Fibroblast of skin of left biceps (primary cell): ENCODE measurements at places on chromosomes 7 and 10.

DNA sequence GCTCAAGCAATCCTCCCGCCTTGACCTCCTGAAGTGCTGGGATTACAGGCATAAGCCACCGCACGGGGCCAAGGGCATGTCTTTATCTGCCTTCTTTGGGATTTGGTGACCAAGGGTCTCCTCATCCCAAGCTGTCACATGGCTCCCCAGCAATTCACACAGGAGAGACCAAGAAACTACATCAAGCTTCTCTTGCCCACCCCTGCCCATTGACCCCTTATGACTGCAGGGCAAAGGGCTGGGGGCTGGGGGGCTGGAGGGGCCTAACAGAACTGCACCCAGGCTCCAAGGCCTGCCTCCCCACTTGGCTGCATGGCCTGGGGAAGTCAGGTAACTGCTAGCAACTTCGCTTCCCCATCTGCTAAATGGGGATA lies 137.1 kb downstream of the SH3PXD2A start:
- DNase-seq: no peak

DNA sequence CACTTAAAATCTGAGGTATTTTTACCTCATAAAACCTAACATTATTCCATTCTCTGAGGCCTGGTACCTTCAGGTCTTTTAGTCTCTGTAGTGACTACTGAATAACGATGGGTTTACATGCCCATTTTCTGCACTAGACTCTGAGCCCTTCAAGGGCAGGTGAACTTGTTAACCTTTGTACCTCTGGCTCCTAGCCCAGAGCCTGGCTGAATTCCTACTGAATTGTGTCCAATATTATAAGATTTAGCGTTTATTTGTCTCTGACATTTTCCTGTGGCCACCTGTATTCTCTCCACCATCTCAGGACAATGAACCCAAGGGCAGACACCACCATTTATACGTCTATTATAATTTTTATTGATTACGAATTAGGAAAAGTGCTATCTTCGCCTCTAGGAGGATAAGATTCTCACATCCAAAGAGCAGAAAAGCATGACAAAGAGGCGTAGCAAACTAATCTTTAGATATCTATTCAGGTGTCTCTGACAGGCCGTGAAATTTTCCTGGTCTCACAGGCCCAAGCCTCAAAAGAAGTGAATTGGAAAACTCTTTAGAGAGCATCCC lies 27.9 kb upstream of the HNRNPH3 start:
- no peak for DNase-seq

GRCh38 chr10:100998991-100999741 lies 442 bp upstream of the LZTS2 start:
- DNase-seq: no peak

- DNase-seq: no peak
Measured at GRCh38 chr7:31648288-31648687, 38.7 kb upstream of the PPP1R17 start.

DNA sequence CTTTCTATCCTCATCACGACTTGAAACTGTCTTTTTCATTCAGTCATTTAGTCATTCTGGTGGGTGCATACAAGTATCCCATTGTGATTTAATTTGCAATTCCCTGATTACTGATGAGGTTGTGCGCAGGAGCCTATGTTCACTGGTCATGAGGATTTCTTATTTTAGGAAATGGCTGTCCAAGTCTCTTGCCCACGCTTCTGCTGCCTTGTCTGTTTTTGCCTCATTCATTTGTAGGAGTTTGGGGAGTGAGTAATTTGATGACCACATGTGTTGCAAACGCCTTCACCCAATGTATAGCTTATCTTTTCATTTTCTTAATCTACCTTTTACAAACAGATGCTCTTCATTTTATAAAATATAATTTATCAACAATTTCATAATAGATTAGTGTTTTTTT lies 127.3 kb downstream of the ARHGAP22 start:
- DNase-seq: no peak

DNA sequence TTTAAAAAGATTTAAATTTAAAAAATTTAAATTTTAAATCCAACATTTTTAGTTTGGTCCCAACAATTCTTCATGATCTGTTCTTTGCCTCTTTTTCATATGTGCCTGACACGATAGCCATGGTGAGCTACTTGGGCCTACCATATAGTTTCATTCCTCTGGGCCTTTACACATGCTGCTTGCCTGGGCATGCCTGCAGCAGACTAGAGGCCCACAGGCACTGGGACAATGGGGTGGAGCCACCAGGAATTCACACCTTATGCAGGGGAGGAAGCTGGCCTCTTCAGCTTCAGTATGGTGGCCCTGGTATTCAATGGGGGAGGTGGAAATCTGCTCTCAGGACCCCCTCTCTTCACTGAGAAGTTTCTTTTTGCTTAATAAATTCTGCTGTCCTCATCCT lies 37.8 kb upstream of the ZNF365 start:
- no peak for DNase-seq

DNA sequence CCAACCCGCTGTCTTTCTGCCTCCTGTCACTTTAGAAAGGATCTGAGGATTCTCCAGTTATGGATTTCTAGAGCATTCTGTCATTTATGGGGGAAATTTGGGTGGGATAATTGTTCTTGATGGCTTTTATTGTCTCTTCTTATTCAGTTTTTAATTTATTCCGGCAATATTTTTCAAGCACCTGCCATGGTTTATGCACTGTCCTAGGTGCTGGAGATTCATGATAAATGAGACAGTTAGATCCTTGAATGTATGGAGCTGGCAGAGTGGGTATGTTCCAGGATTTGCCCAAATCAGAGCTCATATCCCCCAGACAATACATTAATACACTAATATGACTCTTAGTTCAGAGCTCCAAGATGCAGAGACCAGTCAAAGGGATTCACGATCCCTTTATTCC lies 146.8 kb upstream of the PRKCQ start:
- DNase-seq: no peak

- no peak for DNase-seq
Measured at GRCh38 chr7:51062222-51062987, 254.2 kb downstream of the COBL start.

- no peak for DNase-seq
Measured at GRCh38 chr10:73388228-73388627, 25.6 kb downstream of the ANXA7 start.

- DNase-seq: no peak
Measured at GRCh38 chr7:16803125-16803524, 1.7 kb downstream of the AGR2 start.

DNA sequence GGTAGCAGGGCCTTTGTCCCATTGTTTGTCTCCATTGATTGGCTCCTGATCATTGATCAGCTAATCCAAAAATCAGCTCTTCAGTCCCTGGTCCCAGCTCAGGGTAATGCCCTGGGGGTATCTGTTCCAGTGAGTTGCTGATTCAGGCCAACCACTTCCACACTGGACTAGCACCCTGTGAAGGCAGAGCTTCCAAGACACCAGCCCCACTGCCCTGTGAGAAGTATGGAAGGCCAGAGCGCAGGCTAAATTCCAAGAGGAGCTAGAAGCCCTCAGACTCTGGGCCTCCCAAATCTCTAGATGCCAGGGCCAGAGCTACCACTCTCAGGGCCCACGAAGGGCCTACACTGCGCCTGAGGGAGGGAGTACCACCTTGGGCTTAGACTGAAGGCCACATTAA lies 10.4 kb downstream of the TMEM72 start:
- no peak for DNase-seq

GRCh38 chr10:74748468-74749031 lies 77.8 kb upstream of the KAT6B start:
- DNase-seq: no peak
